Karpas-422 (cell line): ENCODE measurements at places on chromosomes 4 and X. TPM values are rescaled to one million over a fixed set of nuclear protein-coding genes. Genes with fewer than 3 reads are reported as not detected.
A peak's percentile ranks its signal among the peaks of the same experiment; 100 is the strongest.

GRCh38 chr4:170420255-170420693 is 330.5 kb upstream of the AADAT start:
- no peak for DNase-seq
- no peaks in the 10 kb centered on the region for H3K27me3 ChIP-seq
- H3K27ac ChIP-seq: no peak overlapping the region
- no peak overlapping the region for H3K4me3 ChIP-seq

Gene GLRA3
- not detected in 2 replicates for total RNA-seq

GRCh38 chrX:145773006-145773405 is 44.6 kb upstream of the SLITRK2 start:
- no peak overlapping the region for H3K4me3 ChIP-seq
- no peaks in the 10 kb centered on the region for H3K36me3 ChIP-seq
- H3K4me1 ChIP-seq: no peaks in the 10 kb centered on the region
- H3K27ac ChIP-seq: no peak overlapping the region

Gene EVC2
- 0.15 and 0.36 TPM in 2 replicates for total RNA-seq

DNA sequence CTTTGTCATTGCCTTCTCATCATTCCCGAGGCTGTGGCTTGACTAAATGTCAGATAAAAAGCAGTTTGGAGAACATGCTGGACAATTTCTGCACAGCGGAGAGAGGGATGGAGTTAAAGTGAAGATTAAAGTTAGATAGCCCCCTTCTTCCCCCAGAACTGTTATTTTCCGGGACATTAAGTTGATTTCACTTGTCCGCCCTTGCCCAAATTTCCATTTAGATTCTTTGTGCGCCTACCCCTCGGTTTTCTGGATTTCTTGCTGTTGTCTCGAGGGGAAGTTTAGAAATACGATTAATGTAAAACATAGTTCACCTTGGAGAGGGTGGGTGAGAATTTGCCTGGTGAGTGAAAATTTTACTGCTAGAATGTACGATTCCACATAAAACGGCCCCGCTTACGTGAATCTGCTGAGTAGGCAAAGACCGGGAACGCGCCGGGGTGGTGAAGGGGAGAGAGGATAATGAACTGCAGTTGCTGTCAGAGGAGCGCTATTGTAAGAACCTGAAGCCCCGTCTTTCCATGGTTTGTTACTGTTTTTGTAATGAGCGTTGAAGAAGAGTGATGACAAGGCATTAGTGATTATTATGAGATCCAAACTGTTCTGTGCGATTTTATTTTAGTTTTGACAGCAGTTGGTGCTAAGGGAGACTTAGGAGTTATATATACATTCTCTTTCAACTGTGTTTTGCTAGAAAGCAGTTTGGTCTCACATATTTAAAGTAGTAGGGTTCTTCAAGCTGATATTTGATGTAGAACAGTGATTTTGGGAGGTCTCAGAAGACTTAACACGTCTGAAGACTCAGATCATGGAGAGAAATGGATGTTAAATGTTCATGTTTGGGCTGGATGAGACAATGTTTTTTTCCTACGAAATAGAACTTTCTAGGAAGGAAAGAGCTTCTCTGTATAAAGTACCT is 73.0 kb downstream of the AFF1 start:
- no peaks in the 10 kb centered on the region for H3K27me3 ChIP-seq
- H3K36me3 ChIP-seq: no peaks in the 10 kb centered on the region
- peak overlapping the region; percentile 75 for H3K4me3 ChIP-seq
- peaks cover 43% of the 10 kb centered on the region for H3K4me1 ChIP-seq
- H3K27ac ChIP-seq: no peak overlapping the region
- peak; percentile 43 for DNase-seq

Gene OCIAD1
- 70.6 and 122 TPM in 2 replicates for total RNA-seq

GRCh38 chrX:56228914-56229313 is 3.2 kb upstream of the KLF8 start:
- H3K36me3 ChIP-seq: no peaks in the 10 kb centered on the region
- no peak for DNase-seq
- H3K4me3 ChIP-seq: no peak overlapping the region
- H3K4me1 ChIP-seq: no peaks in the 10 kb centered on the region

DNA sequence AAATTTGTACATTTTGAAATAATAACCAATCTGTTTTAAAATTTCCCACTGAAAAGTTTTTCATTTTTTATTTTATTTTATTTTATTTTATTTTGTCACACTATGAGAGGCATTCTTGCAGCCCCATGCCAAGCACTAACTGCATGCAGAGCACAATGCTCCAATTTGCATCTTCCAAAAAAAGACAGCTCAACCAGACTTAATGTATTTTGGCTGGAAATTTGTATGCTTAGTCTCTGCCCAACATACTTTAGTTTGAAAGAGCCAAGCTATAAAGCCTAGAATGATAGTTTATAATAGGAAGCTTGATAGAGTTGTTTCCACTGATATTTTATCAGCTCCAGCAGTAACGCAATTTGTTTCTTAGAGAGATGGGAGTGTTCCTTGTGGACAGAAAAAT is 235.5 kb downstream of the GALNTL6 start:
- H3K27ac ChIP-seq: no peak overlapping the region
- H3K36me3 ChIP-seq: no peaks in the 10 kb centered on the region
- DNase-seq: no peak
- H3K27me3 ChIP-seq: no peaks in the 10 kb centered on the region

- no peak overlapping the region for H3K4me3 ChIP-seq
- DNase-seq: no peak
- H3K27ac ChIP-seq: no peak overlapping the region
These were observed 16.5 kb downstream of the SHROOM2 start for GRCh38 chrX:9802737-9803136.

DNA sequence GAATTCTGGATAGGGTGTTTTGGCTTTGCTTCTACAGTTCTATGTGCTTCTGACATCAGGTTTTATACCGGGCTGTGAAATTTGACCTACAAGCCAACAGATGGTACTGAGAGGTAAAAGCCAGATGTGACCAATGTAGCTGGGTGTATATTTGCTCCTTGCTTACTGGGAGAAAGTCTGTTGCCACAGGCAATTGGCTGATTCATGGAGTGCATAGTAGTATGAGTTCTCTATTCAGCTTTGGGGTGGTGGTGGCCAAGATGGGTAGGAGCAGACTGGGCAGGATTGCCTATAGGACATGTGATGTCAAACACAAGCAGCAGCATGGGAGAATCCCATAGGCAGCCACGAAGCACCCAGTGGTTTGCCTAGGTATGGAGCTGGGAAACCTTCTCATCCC is 1827.0 kb downstream of the C4orf33 start:
- H3K27ac ChIP-seq: no peak overlapping the region
- no peaks in the 10 kb centered on the region for H3K36me3 ChIP-seq
- H3K4me1 ChIP-seq: no peaks in the 10 kb centered on the region
- H3K27me3 ChIP-seq: no peaks in the 10 kb centered on the region

Gene IL13RA2
- total RNA-seq: not detected in 2 replicates

Gene UGT2B10
- total RNA-seq: not detected in 2 replicates

Gene RHOXF2
- not detected in 2 replicates for total RNA-seq
